ENCODE measurements at places on chromosomes 6 and 20. TPM values are rescaled to one million over a fixed set of nuclear protein-coding genes. Genes with fewer than 3 reads are reported as not detected.

CCDC170 gene
- total RNA-seq = not detected

WFDC12 gene
- total RNA-seq = not detected

GABRR1 gene
- not detected for total RNA-seq

FOXA2 gene
- not detected for total RNA-seq

FAM209B gene
- total RNA-seq = 0.89 TPM

RIMS4 gene
- total RNA-seq = not detected

MLN gene
- total RNA-seq = not detected

DNAH8 gene
- 0.07 TPM for total RNA-seq

C6orf132 gene
- total RNA-seq = not detected

PPP1R3G gene
- total RNA-seq = 0.05 TPM

PSORS1C2 gene
- not detected for total RNA-seq

RING1 gene
- 38.1 TPM for total RNA-seq

LY6G5B gene
- 27.4 TPM for total RNA-seq

HSPA1L gene
- 3.5 TPM for total RNA-seq

ZC2HC1B gene
- not detected for total RNA-seq

SIGLEC1 gene
- total RNA-seq = not detected

BMP6 gene
- total RNA-seq = not detected

ECT2L gene
- not detected for total RNA-seq

IL20RA gene
- total RNA-seq = not detected

SALL4 gene
- 0.17 TPM for total RNA-seq

MAN1A1 gene
- total RNA-seq = 10.5 TPM

PSMB8 gene
- total RNA-seq = 307 TPM

FAM162B gene
- total RNA-seq = not detected

COMMD7 gene
- 63.4 TPM for total RNA-seq

POFUT1 gene
- total RNA-seq = 27.1 TPM

GNAS-AS1 gene
- 0.96 TPM for total RNA-seq

APOM gene
- 4.5 TPM for total RNA-seq

All from activated CD4-positive, alpha-beta T cell treated with anti-CD3 and anti-CD28 coated beads, Interleukin-2, amount 10 ng/mL, durations not matched to agents 7 days and 5 days (primary cell).